ENCODE measurements at places on chromosomes 16 and 17.

DNA sequence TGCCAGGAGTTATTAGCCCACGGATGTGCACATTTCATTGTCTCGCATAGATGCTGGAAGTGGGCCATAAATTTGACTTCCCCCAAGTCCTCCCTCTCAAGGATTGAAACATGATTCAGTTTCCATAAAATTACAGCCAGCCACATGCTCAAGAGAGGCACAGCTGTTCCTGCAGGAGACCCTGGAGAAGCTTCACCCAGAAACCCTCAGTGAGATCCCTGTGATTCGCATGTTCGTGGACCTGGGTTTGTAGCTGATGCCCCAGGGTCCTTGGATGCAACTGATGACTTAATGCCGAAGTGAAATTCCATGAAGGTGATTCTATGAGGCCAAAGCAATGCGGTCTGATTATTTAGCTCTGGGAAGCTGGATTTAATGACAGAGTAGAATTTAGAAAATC is 24.7 kb upstream of the AQP8 start:
- DNase-seq = no peak

GRCh38 chr16:49485663-49486062 is 112.1 kb downstream of the C16orf78 start:
- DNase-seq = no peak

- DNase-seq = no peak
Measured at GRCh38 chr16:86455640-86456039, 54.7 kb upstream of the FOXF1 start.

GRCh38 chr17:17497065-17497844 is 1.1 kb upstream of the RASD1 start:
- DNase-seq = no peak

DNA sequence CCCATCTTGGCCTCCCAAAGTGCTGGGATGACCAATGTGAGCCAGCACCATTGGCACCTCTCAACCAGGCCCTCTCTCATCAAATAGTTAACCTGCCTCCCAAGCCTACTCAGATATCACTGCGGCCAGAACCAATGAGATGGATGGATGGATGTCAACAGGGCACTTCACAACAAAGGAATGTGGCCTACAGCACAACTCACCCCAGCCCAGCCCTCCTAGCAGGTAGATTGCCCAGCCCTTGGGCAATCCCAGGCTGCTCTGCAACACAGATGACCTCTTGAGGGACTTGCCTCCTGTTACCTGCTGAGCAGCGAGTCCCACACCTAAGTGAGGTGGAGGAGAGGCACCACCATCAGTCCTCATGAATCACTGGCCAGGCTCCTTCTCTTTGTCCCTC is 22.6 kb upstream of the KIFC3 start:
- peak; percentile 63 for DNase-seq

DNA sequence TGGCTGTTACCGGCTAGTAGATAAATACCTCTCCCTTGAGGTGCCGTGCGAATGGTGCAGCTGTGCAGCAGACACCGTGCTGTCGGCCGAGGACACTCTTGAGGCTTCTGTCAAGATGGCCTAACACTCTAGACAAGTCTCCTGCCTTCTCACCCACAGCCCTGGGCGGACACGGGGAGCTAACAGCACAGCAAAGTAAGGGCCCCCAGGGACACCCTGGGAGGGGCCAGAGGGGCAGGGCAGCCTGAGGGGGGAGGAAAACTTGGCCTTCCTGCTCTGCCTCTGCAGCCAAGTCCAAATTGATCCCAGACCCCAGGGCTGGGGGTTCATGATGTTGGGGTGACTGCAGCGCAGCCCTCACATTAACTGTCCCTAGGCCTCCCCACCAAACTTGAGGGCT is 210.2 kb downstream of the RPTOR start:
- no peak for DNase-seq
